ENCODE measurements at places on chromosomes 7 and 10.

GRCh38 chr10:32299354-32299980 is 47.5 kb downstream of the EPC1 start:
- no peak for DNase-seq

GRCh38 chr10:74035303-74035702 is 37.4 kb downstream of the VCL start:
- no peak for DNase-seq

- no peak for DNase-seq
Measured at GRCh38 chr10:18665815-18666558, 6.8 kb downstream of the ARL5B start.

DNA sequence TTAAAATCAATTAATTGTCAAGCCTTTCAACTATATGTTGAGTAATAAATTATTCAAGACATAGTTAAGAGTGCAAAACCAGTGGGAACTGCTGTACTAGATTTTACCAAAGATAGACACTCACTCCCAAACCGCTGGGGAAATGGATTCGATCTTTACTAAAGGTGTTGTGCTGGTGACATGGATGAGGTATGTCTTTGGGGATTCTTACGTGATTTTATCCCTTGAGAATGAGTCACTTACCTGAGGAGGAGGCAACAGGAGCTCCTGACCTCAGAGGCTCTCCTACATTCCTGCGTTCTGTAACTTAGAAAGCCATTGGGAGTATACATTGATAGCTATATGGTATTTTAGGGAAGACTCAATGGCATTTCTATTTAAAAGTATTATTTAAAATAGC is 165.5 kb downstream of the PKD1L1 start:
- no peak for DNase-seq

- no peak for DNase-seq
Measured at GRCh38 chr7:43456200-43456599, 126.7 kb upstream of the STK17A start.

- DNase-seq: no peak
Measured at GRCh38 chr10:79336276-79336675, 11.0 kb upstream of the PPIF start.

GRCh38 chr7:18962031-18962430 is 155.4 kb downstream of the TWIST1 start:
- no peak for DNase-seq

- DNase-seq: no peak
Measured at GRCh38 chr10:125084614-125085257, 75.6 kb downstream of the CTBP2 start.

DNA sequence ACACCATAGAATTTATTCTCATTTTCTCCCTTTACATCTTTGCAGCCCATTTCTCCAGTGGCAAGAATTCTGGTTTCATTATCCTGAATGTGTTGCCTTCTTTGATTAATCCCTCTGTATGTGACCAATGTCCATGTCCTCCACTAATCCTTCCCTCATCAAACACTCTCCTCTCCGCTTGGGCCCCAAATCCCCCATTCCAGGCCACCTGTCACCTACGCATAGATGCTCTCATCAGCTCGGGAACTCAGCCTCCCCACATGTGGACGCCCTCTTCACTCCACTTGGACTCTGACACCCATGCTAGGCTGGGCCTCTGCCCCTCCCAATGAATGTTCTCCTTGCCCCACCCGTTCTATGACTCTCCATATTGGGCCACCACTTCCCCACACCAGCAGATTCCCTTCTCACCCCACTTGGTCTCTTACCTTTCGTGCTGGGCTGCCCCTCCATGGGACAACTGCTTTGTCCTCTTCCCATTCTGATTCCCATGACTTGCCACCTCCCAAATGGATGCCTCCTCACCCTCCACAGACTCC is 18.7 kb upstream of the RBM20 start:
- no peak for DNase-seq

GRCh38 chr7:98687111-98687751 is 70.1 kb downstream of the NPTX2 start:
- no peak for DNase-seq

DNA sequence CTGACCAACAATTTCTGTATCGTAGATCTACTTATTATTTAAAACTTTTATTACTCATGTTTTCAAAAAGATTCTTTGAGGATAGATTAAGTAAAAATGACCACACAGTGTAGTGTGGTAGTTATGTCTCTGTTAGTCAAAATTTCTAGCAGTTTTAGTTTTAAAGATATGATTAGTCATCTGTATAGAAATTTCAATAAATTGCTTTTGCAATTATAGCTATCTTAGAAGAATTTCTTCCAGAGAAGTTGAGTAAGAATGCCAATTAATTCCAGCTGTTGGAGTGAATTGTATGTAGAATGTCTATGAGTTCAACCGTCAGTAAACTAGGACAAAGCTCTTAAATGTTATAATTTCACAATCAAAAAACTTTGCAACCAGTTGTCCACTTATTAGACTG is 229.7 kb downstream of the CDK14 start:
- DNase-seq: no peak

DNA sequence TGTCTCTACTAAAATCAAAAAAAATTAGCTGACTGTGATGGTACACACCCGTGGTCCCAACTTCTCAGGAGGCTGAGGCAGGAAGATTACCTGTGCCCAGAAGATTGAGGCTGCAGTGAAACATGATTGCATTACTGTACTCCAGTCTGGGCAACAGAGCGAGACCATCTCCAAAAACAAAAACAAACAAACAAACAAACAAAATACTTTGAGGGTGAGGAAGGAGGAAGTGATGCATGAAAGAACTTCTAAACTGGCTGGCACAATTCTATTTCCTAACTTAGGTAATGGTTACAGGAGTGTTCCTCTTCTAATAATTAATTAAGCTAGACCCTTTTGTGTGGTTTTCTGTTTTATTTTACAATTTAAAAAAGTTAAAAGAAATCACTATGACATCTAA is 15.5 kb downstream of the WAPL start:
- DNase-seq: no peak

- DNase-seq: no peak
Measured at GRCh38 chr7:116705419-116705818, 33.4 kb downstream of the MET start.

- DNase-seq: no peak
Measured at GRCh38 chr10:71752391-71753090, 20.8 kb downstream of the VSIR start.

DNA sequence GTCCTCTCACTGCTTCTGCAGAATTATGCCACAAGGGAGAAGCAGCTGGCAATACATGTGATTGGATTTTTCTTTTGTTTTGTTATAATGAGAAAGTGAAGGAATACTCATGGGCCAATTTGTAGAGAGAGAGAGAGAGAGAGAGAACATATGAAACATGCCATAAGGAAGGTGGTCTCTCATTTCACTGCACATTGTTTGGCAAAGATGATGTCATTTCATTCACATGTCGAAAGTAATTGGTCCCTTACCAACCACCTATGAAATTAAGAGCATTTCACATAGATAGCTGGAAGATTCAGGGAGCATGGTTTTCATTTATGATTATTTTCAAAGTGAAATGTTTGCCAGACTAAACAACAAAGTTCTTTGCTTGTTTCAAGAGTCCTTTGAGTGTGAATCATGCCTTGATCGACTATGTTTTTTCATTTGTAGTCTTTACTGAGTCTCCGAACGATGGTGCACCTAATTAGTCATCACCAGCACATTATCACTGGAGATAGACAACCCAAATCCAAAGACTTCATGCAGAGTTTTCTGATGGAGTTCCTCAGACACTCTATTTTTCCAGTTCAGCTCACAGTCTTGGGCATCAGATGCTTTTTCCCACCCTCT is 130.1 kb upstream of the ZEB1 start:
- no peak for DNase-seq

DNA sequence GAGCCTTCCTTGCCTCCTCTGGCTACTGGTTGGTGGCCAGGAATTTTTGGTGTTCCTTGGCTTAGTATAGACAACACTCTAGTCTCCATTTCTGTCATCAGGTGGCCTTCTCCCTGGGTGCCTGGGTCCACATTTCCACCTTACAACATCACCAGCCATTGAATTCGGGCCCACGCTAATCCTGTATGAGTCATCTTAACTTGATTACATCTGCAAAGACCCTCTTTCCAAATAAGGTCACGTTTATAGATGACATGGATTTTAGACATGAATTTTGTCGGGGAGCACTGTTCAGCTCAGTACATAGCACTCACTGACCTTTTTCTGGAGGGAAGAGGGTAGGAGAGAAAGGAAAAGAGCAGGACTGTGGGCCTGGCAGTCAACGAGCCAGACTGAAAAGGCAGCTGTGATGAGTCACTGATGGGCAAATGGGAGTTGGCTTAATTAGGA is 39.4 kb downstream of the MMRN2 start:
- no peak for DNase-seq

DNA sequence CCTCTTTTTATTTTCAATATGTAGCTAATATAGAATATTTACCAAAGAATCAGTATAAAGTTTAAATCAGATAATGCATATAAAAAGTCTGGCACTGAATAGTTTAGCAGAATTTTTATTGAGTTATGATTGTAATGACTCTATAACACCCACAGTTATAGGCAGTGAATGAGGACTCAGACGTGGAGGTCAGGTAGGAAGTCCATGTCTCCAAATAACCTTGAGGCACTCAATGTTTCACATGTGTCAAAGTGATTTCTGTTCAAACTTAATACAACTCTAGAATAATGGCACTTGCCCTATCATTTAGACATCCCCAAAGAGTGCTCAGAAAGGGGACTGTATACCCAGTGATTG is 332.1 kb downstream of the BMPER start:
- no peak for DNase-seq

GRCh38 chr7:77831481-77831880 is 32.9 kb downstream of the PHTF2 start:
- DNase-seq: no peak

- DNase-seq: no peak
Measured at GRCh38 chr7:140640727-140641523, at the start of gene DENND2A. DENND2A (minus strand) TSS chr7:140640813; CDS start chr7:140602397, 38,416 bp downstream.
